AG09309 (cell line): ENCODE measurements at places on chromosomes 1 and 21.

DNA sequence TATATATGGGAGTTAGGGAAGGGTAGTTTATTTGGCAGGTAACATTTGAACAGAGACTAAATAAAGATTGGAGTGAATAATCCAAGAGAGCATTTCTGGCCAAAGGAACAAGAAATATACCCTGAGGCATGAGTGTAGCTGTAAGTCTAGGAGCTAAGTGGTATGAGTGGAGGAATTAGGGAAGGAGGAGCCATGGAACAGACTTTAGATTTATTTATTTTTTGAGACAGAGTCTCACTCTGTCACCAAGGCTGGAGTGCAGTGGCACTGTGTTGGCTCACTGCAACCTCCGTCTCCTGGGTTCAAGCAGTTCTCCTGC lies 18.4 kb downstream of the CAPZA1 start:
- no peak for DNase-seq

GRCh38 chr1:152035539-152036266 lies 1.1 kb downstream of the S100A11 start:
- no peak for DNase-seq

- no peak for DNase-seq
Measured at GRCh38 chr21:41156142-41156541, 11.8 kb upstream of the BACE2 start.

- DNase-seq, result no peak
Measured at GRCh38 chr21:42398436-42399028, 2.7 kb upstream of the TMPRSS3 start.

- no peak for DNase-seq
Measured at GRCh38 chr1:112870887-112871646, 84.9 kb downstream of the SLC16A1 start.

DNA sequence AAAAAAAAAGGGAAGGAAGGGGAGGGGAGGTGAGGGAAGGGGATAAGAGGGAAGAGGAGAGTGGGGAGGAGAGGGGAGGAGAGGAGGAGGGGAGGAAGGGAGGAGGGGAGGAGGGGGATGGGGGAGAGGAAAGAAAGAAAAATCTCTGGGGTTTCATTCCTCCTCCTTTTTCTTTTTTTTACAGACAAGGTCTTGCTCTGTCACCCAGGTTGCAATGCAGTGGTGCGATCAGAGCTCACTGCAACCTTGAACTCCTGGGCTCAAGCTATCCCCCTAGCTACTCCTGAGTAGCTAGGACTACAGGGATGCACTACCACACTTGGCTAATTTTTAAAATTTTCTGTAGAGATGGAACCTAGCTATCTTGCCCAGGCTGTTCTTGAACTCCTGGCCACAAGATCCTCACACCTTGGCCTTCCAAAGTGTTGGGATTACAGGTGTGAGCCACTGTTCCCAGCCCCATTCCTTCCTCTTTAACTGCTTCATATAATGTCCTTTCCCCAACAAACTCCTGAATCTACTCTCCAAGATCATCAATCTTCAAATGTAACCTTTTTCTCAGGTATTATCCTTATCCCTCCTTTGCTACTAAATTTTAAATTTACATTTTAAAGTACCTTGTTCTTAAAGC lies 23.2 kb downstream of the GON4L start:
- DNase-seq, result no peak

DNA sequence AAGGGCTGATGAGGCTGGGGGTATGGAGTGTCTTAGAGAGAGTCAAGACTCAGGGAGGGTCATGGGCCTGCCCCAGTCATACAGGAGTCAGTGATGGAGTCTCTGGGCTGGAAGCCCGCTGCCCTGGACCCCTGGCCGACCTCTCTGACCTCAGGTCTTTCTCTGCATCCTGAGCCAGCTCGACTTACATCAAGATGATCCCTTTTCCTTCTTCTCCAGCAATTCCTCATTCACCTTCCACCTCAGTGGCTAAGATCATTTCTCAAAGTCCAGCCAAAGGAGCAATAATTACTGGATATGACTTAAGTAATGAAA lies 308.6 kb downstream of the MATN1 start:
- DNase-seq, result no peak

DNA sequence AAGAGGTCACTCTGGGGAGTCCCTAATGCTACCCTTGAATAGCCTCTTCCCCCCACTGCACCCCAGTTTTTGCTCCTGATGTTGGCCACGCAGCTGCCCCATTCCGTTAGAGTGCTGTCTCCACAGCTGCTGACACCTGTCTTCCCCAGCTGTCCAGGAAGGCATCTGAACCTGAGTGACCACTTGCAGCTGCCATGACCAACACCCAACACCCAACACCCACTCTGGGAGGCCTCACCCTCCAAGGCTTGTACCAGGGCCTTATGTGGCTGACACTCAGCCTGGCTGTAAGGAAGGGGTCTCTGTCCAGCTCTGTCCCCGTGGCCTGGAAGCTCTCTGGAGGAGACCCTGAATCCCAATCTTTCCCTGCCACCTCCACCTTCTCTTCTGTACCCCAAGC lies 26.7 kb upstream of the LDLRAP1 start:
- no peak for DNase-seq

DNA sequence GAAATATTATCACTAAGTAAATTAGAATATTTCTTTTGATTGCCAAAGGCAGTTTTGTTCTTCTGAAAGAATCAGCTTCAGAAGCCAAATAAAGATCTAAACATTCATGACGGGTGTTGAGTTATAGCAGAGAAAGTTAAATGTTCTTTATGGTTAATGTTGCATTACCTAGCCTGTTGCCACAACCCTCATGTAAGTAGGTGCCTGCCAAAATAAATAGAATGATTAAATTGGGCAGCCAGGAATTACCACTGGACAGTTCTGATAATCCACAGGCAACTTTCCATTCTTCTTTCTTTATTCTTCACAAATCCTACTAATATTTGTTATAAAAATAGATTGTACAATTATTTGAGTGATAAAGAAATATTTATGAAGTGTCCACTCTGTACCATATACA lies 217.9 kb upstream of the NRIP1 start:
- no peak for DNase-seq

- DNase-seq, result no peak
Measured at GRCh38 chr1:50705699-50706098, 254.4 kb downstream of the FAF1 start.

DNA sequence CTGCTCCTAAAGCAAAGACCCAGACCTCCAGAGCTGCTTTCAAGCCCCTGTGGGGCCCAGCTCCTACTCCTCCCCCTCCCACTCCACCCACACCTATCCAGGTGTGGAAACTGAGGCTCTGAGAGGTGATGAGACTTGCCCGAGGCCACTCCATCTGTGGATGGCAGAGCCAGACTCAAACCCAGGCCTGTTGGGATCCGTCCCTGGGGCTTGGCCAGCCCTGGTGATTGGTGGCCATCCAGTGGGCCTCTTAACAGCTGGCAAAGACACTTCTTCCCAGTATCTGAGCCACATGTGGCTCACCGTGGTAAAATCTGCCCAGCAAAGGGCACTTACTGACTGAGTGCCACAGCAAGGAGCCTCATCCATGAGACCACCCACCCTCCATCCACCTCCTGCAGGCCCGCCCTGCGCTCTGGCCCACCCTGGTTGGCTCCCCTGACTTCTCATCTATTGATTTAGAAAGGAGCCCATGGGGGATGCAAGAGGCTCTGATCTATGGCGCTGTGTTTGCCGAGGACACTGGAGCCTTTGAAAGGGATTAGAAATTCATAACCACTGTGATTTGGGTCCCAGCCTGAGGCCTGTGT lies 398.5 kb downstream of the PTPRU start:
- DNase-seq, result no peak

DNA sequence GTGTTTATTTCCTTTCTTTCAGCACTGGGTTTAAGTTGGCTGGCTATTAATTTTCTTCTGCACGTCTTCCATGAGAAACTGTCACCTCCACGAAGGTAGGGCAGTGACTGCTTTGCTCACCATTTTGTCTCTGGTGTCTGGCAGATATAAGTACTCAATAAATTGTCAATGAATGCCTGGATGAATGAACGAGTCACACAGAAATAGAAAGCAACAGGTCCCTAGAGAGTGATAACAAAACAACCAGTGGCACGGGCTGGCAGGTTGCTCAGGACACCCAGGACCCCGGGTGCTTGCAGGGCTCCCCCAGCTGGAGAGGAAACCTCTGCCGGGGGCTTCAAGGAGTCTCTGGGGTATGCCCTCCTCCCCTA lies 3.2 kb upstream of the MYOC start:
- DNase-seq, result no peak

GRCh38 chr1:10912441-10912840 lies 100.0 kb upstream of the TARDBP start:
- DNase-seq, result no peak

DNA sequence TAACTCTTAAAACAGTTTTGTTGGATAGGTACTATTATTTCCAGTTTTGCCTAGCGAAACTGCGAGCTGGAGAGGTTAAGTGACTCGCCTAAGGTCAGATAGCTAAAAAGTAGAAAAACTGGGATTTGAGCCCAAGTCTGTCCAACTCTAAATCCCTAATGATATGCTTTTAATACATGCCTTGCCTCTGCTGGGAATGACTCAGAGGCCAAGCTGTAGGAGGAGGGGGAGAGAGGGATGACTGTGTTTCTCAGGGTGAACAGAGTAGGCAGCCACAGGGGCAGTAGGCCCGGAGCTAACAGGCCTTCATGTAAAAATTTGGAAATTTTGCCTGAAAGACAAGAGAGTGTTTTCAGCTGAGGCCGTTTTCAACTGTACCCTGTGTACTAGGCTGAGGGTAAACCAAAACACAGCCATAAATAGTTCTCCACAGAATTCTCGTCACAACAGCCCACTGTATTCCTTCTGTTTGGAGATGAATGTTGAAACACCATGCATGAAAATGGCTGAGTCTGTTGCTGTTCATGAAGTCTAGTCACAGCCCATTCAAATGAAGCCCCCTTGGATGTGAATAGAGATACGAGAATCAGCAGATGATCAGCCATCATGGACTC lies 107.5 kb upstream of the HOOK1 start:
- peak; percentile 82 for DNase-seq

DNA sequence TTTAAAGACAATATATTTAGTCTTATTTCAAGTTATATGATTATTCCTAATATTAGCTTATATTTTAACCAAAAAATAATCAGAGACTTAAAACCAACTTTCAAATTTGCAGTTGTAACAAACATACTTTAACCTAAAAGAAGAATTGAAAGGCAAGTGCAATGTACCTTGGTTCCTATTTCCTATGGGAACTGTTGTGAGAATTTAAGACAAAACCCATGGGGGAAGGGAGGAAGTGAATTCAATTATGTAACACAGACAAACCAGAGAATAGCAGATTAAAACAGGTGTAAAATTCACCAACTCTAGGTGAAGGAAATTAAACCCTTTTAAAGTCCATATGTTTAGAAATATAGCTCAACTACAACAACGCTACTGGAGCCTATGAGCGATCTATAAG lies 22.6 kb upstream of the CR2 start:
- no peak for DNase-seq

DNA sequence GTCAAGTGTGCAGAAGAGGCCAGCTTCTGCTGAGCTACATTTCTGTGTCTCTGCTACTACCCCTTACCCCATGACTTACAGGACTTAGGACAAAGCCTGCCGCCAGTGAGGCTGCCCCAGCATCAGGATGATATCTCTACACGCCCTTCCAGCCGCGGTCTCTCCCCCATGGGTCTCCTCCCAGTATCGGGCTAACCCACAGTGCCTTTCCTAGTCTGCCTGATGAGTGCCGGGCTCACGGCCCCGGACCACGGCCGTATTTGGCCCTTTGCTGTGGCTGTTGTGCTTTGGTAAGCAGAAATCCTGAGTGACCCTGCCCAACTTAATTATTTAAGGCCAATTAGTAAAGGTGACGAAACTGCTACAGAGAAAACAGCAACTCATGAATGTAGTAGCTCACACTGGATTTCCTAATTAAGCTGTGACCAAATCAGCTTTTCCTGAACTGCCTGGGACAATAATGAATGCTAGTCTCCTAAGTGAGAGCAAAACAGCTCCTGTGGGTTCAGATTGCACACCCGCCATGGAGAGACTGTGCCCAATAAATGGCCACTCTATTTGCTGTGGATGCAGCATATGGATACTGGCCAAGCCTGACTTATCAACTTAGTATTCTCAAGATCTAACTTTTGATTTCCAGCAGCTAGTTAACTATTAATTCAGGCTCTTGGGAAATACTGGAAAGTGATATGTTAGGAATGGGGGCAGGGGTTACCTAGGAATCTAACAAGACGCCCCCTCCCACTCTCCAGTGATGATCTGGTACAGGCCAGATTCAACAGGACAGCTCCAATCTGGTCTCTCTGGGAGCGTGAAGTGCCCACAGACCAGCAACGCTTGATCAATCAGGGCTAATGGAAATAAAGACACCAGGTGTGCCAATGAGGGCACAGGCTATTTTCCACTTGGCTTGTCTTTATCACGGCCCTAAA lies 123.3 kb upstream of the IFFO2 start:
- no peak for DNase-seq

GRCh38 chr1:33740040-33740744 lies 123.7 kb upstream of the HMGB4 start:
- DNase-seq, result no peak

DNA sequence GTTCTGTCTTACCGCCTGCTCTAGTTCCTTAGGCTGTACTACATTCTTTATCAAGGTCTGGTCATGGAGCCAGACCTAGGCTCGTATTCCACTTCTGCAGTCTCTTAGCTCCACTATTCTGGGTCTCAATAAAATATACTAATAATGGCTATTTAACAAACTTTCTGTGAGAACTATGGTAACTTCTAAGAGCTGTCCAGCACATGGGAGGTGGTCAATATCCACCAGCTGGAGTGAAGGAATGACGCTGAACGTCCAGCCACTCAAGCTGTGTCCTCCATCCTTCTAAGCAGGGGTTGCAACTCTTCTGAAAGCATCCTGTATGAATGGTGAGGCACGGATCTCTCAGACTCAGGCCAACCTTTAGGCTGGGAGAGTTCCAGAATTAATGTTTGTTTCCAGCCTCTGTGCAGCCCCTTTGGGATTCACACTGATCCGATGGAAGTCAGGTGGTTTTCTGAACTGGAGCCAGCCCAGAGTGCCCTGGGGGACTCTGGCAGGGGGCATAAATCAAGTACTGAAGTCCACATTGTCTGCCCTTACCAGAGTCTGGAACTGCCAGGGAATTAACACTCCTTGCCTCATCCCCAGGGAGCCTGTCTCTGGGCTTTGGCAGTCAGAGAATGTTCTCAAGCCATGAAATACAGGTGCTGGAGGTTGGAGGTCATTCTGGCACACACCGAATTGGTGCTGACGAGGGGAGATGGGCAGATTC lies 57.4 kb downstream of the BRINP2 start:
- DNase-seq, result no peak

DNA sequence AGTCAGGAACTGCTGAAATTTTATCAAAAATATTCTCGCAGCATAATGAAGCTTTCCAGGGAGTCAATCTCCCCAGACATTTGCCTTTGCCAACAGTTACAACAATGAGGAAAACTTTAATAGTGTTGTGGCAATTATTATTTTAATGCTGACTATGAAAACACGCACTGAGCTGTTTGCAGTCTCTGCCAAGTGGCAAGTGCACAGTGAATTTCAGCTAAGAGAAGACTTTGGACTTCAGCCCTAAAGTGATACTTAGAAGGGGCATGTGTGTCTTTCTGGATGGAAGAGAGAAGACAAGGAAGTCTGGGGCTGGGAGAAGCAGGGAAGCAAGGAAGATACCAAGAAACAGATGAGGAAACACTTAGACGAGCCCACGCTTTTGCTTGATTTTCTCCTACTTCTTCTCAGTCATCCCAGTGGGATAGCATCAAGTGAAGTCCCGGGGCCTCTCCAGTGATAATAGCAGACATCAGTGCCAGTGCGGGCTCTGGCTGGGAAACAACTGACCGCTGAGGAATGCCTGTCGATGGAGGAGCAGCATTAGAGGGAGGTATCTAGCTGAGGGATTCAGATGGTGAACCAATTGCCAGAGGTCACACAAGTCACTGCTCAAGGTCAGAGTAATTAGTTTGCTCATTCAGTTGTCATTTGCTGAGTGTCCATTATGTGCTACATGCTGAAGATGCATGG lies 196.3 kb downstream of the TTLL7 start:
- DNase-seq, result no peak

GRCh38 chr1:77976433-77977076 lies 2.3 kb downstream of the FUBP1 start:
- DNase-seq, result no peak
